Lower lobe of right lung (tissue), 2 donors: ENCODE measurements at places on chromosomes 2 and 18. TPM values are rescaled to one million over a fixed set of nuclear protein-coding genes. Genes with fewer than 3 reads are reported as not detected.

Gene SERPINB10
- total RNA-seq, result not detected

GRCh38 chr2:37649518-37649917, 21.9 kb downstream of the CDC42EP3 start:
- H3K4me3 ChIP-seq, result no peak overlapping the region
- DNase-seq, result peak; percentile 35
- H3K27me3 ChIP-seq, result no peaks in the 10 kb centered on the region
- H3K36me3 ChIP-seq, result peaks cover 21% of the 10 kb centered on the region
- peak overlapping the region; percentile 71 for H3K27ac ChIP-seq

- no peaks in the 10 kb centered on the region for H3K4me1 ChIP-seq
- no peaks in the 10 kb centered on the region for H3K36me3 ChIP-seq
- DNase-seq, result no peak
- no peak overlapping the region for H3K27ac ChIP-seq
- H3K27me3 ChIP-seq, result no peaks in the 10 kb centered on the region
Observed at GRCh38 chr18:28684746-28685355, 507.9 kb upstream of the CDH2 start.

Gene IL1R2
- total RNA-seq, result 23.3 TPM

DNA sequence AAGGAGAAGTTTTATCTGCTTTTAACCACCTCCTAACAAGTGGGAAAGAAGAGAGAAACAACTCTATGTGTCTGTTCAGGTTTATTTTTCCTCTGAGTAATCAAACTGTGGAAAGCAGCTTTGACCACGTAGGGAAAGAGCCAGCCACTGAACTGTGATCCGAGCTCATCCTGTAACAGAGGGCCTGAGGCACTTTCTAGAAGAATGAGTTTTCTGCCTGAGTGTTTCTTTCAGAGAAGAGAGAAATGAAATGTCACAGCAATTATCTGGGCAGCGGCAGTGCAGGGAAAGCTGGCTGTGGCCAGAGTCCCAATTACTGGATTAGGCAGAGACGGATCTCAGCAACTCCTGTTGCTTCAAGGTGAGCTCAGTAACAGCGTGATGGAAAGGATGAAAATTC, 151.9 kb downstream of the CD226 start:
- no peak overlapping the region for H3K4me3 ChIP-seq
- H3K36me3 ChIP-seq, result no peaks in the 10 kb centered on the region
- no peaks in the 10 kb centered on the region for H3K27me3 ChIP-seq
- no peaks in the 10 kb centered on the region for H3K4me1 ChIP-seq

Gene SOWAHC
- total RNA-seq, result 20.8 TPM
